NCI-H460 (cell line): ENCODE measurements at places on chromosomes 5 and 9. TPM values are rescaled to one million over a fixed set of nuclear protein-coding genes. Genes with fewer than 3 reads are reported as not detected.

The UIMC1 gene
- 33.6 and 34.6 TPM in 2 replicates for total RNA-seq

The PCDHA12 gene
- 4.4 and 5.6 TPM in 2 replicates for total RNA-seq

The CAMK4 gene
- 0.10 and 0.23 TPM in 2 replicates for total RNA-seq

The SPATA31A3 gene
- total RNA-seq, result not detected in 2 replicates

The SLC6A3 gene
- total RNA-seq, result not detected in 2 replicates

The BTNL8 gene
- total RNA-seq, result 0.32 TPM in 1 of 2 replicates, not detected in the other

The HBEGF gene
- total RNA-seq, result 5.4 and 6.1 TPM in 2 replicates

The CCNO gene
- total RNA-seq, result 8.0 and 8.5 TPM in 2 replicates

The TMEM250 gene
- 49.0 and 56.6 TPM in 2 replicates for total RNA-seq

The GFI1B gene
- total RNA-seq, result not detected in 2 replicates

The ZNF618 gene
- total RNA-seq, result 2.4 and 2.9 TPM in 2 replicates

The DAB2 gene
- total RNA-seq, result 0.14 and 0.59 TPM in 2 replicates

The CTNNAL1 gene
- 309 and 319 TPM in 2 replicates for total RNA-seq

The CCDC171 gene
- 1.9 and 2.6 TPM in 2 replicates for total RNA-seq

The ARL15 gene
- total RNA-seq, result 10.1 and 15.7 TPM in 2 replicates

DNA sequence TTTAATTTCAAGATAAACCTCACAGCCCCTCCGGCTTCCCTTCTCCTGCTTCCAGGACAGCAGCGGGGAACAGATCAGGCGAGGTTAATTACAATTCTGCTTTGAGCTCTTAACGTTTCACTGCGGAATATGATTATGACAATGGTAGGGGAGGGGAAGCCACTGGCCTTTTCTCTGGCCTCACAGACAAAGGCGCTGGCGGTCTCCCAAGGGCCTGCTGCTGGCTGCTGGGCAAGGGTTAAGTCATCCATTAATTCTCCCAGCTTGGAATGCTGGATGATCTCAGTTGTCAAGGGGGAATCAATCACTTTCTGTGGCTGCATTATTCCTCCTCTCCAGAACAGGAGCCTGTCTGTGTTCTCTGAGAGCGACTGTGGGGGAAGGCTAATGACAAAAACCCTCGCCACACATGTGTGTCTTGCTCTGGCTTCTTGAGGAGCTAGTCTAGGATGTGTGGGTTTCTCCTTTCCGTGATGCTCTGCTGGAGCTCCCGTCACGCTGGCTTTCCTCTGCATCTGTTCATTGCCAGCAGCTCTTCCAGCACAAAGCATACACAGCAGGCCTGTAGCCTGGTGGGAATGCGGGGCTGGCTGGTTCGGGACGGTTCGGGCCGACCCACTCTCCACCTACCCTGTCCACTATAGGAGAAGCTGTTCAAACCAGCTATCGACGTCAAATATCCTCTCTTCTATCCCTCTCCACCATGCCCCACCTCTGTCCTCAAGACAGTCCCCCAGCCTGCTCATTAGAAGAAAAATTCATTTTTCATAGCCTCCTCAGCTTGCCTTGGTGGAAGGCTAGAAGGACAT, 82.8 kb downstream of the DCP2 start:
- DNase-seq, result no peak

GRCh38 chr5:138402640-138403039, 36.2 kb upstream of the REEP2 start:
- DNase-seq, result no peak

- DNase-seq, result no peak
These were observed 302.4 kb downstream of the PDE4D start for GRCh38 chr5:59591162-59591561.

GRCh38 chr9:133564451-133565116, 30.1 kb downstream of the ADAMTSL2 start:
- no peak for DNase-seq

GRCh38 chr9:91239367-91240111, 122.2 kb downstream of the AUH start:
- no peak for DNase-seq

GRCh38 chr5:113195771-113196170, 219.2 kb downstream of the DCP2 start:
- no peak for DNase-seq

GRCh38 chr5:160674901-160675300, 177.1 kb downstream of the ATP10B start:
- no peak for DNase-seq

DNA sequence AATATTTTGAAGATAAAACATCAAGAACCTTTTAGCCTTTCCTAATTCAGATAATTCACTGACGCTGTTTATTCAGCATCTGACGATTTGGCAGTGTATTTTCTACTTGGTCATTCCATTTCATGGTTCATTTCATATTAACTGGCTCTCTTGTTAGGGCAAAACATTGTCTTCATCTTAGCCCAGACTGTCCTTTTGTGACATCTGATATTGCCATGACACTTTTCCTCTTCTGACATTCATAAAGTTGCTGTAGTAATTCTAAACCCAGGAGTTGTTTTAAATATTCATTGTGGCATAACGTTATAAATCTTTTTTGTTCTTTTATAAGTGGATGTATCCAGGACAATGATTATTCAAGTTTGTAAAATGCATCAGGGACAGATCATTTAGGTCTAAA, 1.8 kb downstream of the SCAMP1 start:
- no peak for DNase-seq

DNA sequence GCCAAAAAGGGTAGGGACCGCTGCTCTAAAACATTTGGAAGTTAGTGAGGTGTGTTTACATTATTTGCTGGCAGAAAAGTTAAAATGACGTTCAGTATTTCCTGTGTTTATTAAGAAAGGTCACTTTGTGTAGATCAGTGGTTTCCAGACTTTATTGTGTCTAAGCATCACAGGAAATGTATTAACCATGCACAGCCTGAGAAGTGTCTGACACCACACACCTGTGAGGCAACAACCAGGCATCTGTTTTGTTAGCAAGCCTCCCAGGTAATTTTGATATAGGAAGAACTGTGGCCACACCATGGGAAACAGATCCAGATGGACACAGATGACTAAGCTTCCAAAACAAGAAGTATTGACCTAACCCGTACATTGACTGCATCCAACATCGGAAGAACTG, 12.0 kb downstream of the TTC1 start:
- no peak for DNase-seq

GRCh38 chr9:131324736-131325679, 35.5 kb downstream of the PLPP7 start:
- DNase-seq, result no peak

DNA sequence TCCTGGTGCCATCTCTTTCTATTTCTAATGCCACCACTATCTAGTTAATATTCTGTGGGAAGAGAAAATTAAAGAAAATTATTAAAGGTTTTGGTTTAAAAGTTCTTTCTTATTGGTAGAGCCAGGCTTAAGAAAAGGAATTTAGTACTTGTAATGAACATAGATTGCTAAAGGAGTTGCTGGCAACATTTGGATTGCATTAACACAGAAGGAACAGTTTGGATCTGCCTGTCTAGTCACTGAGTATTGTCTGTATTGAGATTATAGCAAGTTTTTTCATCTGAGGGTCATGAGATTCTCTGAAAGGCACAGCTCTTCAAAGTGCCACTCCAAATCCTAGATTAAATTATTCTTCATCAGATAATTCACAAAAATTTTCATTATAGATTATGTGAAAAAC, 32.0 kb downstream of the FSD1L start:
- DNase-seq, result no peak

- no peak for DNase-seq
These were observed 24.5 kb upstream of the PDZD2 start for GRCh38 chr5:31614151-31615020.

GRCh38 chr5:107593009-107593408, 77.7 kb downstream of the EFNA5 start:
- no peak for DNase-seq

GRCh38 chr5:23084815-23085214, 231.7 kb upstream of the CDH12 start:
- DNase-seq, result no peak

DNA sequence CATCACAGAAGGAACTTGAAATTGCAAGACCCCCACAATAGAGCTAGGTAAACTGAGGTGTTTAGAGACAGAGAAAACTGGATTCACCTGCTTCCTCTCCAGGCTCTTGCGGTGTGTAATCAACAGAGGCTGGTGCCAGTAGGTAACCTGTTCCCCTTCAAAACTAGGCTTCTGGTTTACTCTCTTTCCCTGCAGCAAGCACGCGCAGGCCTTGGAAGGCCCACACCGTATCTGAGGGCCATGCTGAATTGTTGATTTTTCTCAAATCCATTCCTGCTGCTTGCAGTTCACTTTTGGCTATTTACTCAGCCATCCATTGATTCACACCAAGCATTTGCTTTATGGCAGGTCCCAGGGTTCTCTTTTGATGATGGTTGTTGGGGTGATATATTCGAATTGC, 667 bp upstream of the FRRS1L start:
- no peak for DNase-seq

DNA sequence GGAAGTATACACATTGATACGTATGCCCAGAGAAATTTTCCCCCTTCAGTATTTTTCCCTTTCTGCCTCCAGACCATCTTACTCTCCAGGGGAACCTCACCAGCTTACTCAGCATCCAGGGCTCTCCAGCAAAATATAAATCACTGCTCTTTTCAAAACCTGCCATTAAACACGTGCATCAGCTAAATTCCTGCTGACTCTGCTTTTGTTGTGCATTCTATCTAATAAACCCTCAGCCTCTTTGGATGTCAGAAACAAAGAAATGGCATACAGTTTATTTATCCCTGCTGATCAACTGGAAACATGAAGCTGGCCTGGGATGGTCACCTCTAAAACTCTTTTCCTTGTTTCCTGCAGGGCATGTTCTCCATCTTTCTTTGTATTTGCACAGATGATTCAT, 126.8 kb downstream of the TRPM3 start:
- no peak for DNase-seq

DNA sequence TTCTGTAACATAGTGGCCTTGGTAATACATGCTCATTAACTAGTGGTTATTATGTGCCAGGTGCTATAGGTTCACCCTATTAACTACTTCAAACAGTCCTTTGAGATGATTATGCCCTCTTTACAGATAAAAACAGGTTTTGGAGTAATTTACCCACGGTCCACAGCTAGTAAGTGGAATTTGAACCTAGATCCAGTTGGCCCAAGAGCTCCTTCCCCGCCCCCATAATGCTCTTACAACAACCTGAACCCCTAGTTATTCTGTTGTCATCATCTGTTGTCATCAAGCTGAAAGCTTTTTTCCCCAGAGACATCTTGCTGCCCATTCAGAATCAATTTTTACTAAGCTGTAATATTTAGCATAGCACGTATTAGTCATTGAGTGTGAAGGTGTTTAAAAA, 23.2 kb downstream of the XPA start:
- no peak for DNase-seq

GRCh38 chr5:83049370-83049885, 27.8 kb downstream of the TMEM167A start:
- DNase-seq, result no peak

DNA sequence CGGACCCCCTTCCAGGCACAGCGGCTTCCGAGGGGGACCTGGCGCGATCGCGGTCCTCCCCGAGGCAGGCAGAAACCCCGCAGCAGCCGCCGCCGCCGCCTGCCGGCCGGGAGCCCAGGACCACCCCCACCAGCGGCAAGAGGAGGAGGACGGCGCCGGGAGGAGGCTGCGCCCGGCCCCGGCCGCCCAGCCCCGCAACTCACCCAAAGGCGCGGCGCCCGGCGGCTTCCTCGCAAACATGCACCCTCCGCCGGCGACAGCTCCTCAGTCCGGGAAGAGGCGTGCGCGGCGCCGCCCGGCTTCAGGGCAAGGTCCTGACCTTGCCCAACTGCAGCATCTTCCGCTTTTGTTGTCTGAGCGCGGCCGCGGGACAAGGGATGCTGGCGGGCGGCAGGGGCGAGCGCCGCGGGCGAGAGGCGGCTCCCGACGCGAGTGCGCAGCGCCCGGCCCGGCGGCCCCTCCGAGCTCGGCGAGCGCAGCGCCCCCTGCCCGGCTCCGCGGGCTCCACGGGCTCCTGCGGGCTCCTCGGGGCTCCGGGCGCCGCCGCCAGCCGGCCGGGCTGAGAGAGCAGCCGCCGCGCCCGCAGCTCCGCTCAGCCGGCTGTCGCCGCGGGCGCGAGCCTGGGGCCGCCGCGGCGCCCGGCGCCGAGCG, 507 bp downstream of the CTNND2 start:
- peak; percentile 7 for DNase-seq

GRCh38 chr5:37187465-37187977, 61.7 kb downstream of the CPLANE1 start:
- no peak for DNase-seq

DNA sequence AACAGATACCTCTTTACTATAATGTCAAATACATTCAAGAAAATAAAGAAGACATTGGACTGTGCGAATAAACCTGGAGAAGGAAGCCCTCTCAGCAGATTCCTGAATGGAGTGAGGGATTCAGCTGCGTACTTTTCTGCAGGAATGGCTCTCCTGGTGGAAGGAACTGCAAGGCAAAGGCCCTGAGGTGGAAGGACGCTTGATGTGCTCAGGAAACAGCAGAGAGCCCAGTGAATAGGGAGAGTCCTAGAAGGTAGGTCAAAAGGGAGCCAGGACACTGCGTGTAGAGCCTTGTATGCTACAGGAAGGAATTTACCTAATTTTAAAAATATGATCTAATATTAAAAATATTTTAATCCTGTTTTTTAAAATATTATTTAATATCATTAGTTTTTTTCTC, 68.5 kb upstream of the TTC23L start:
- DNase-seq, result no peak

DNA sequence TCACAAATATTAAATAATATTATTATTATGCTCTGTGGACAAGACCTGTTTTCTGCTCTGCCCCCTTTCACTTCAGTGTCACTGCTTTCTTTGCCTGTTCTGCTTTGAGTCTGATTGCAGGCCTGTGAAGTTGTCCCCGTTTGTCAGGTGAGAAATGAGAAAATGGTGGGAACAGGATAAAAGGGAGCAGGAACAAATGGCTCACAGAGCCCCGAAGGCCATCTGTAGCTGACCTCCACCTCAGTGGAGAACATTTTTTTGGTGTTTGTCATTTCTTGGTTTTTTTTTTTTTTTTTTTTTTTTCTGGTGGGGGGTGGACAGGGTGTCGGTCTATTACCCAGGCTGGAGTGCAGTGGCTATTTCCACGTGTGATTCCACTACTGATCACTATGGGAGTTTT, 13.2 kb upstream of the S100Z start:
- no peak for DNase-seq

DNA sequence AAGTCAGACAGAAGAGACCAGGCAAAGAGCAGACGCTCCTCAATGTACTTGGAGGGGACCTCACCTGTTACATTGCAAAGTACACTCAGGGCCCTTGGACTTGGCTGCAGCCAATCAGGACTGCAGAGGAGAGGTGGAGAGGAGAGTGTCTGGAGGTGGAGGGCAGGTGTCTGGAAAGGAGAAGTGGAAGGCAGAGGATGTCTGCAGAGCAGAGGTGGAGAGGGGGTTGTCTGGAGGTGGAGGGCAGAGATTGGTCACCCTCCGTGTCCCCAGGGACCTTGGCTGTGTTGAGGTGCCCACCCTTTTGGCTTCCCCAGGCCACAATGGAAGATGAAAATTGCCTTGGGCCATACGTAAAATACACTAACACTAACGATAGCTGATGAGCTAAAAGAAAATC, 241.3 kb upstream of the IRX2 start:
- no peak for DNase-seq

- no peak for DNase-seq
These were observed 108.2 kb upstream of the DMAC1 start for GRCh38 chr9:7907551-7908337.

- DNase-seq, result no peak
These were observed 127.3 kb downstream of the STARD4 start for GRCh38 chr5:111385051-111385450.
